ENCODE measurements at places on chromosomes 1 and 21.

DNA sequence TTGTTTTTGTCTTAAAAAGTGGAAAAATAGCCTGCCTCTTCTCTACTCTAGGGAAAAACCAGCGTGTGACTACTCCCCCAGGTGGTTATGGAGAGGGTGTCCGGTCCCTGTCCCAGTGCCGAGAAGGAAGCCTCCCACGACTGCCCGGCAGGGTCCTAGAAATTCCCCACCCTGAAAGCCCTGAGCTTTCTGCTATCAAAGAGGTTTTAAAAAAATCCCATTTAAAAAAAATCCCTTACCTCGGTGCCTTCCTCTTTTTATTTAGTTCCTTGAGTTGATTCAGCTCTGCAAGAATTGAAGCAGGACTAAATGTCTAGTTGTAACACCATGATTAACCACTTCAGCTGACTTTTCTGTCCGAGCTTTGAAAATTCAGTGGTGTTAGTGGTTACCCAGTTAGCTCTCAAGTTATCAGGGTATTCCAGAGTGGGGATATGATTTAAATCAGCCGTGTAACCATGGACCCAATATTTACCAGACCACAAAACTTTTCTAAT lies 35.0 kb upstream of the TDRD10 start:
- DNase-seq = no peak

- DNase-seq = no peak
Observed at GRCh38 chr1:13628711-13629110, 45.1 kb downstream of the PDPN start.

- no peak for DNase-seq
Observed at GRCh38 chr1:209534496-209535250, 48.8 kb upstream of the CAMK1G start.

- DNase-seq = no peak
Observed at GRCh38 chr1:188444526-188444925, 1615.8 kb downstream of the PLA2G4A start.

GRCh38 chr1:112957133-112957812 lies 1.3 kb upstream of the SLC16A1 start:
- DNase-seq = peak; percentile 42

DNA sequence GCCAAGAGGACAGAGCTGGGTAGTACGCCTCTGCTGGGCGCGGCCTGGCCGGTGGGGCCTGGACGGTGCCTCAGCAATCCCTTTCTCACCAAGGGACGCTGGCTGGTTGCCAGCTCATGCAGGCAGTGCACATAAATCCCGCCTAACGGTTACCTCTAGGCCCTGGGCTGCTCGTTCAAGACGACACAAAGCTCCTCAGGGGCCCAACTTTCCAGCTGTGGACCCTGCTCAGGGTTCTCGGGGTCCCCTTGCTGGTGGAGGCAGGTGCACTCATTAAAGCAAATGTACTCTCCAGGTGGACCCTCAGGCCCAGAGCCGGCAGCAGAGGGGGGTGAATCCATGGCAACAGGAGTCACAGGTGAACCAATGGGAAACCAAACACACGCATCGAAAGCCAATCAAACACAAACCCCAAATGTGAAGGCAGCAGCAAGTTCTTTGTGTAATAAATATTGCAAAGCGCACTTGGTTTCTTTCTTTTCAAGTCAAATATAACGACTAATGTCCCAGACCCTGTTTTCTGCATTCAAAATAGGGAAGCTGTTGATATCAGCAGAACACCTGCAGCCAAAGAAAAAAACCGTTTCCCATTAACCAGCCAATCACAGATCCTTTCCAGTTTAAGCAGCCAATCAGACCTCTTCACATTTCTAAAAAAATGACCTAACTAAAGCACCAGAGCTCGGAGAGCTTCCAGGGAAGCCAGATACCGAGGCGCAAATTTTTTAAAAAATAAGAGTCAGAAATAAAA lies 26.1 kb upstream of the CLSTN1 start:
- DNase-seq = no peak

DNA sequence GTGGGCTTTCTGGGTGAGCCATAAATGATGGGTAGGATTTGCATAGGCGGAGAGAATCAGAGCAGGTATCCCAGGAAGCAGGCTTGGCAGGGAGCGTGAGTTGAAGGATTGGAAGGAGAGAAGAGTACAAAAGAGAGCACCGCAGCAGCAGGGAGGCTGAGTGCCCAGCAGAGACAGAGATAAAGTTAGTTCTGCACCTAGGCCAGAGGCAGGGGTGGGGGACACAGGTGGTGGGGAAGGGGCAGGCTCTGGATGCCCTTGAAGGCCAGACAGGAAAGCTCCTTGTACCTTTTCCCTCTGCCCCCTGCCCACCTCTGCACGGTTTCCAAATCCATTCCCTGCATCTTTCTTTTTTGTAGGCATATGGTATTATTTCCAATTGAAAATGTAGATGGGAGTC lies 33.0 kb upstream of the TRABD2B start:
- no peak for DNase-seq

Data from stimulated activated naive CD8-positive, alpha-beta T cell treated with anti-CD3 and anti-CD28 coated beads, Interleukin-15, amount 100 ng/mL, for 72 hours (primary cell).